ENCODE measurements at places on chromosomes 4 and X. TPM values are rescaled to one million over a fixed set of nuclear protein-coding genes. Genes with fewer than 3 reads are reported as not detected.
A peak's percentile ranks its signal among the peaks of the same experiment; 100 is the strongest.

DNA sequence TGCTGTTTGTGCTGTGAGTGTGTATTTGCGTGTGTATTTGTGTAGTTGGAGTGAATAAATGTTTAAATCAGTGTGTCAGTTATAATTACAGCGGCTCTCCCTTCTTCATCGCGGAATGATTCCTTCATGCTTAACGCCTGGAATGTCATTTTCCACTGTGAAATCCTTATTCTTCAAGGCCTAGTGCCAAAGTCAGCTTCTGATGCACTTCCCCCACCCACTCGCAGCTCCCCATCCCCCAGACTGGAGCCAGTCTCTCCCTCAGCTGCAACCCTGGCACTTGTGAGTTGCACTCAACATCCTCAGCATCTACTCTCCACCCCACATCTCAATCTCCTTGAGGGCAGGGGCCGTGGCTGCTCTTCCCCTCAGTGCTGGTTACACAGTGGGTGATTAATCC is 583.0 kb downstream of the BCOR start:
- H3K27ac ChIP-seq: no peak overlapping the region
- no peaks in the 10 kb centered on the region for H3K27me3 ChIP-seq
- H3K4me1 ChIP-seq: no peaks in the 10 kb centered on the region
- no peak overlapping the region for H3K4me3 ChIP-seq

DNA sequence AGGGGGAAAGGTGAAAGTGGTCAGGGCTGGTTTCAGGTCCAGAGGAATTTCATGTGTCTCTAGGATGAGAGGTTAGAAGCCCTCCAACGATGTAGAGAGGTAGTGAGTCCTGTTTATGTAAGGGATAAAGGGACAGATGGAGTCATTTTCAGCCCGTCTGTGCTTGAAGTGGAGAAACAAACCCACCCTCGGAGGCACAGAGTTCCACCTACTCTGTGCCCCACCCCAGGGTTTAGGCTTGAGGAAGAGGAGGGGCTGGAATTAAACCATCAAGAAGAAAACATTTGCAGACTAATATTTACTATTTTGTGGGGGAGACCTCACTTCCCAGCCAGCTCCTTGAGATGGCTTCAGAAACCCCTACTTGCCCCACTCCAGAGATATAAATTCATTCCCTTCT is 868 bp upstream of the GNL3L start:
- DNase-seq: no peak
- peak overlapping the region; percentile 46 for H3K4me3 ChIP-seq
- H3K27me3 ChIP-seq: no peaks in the 10 kb centered on the region
- H3K4me1 ChIP-seq: no peaks in the 10 kb centered on the region
- H3K27ac ChIP-seq: peak overlapping the region; percentile 83

DNA sequence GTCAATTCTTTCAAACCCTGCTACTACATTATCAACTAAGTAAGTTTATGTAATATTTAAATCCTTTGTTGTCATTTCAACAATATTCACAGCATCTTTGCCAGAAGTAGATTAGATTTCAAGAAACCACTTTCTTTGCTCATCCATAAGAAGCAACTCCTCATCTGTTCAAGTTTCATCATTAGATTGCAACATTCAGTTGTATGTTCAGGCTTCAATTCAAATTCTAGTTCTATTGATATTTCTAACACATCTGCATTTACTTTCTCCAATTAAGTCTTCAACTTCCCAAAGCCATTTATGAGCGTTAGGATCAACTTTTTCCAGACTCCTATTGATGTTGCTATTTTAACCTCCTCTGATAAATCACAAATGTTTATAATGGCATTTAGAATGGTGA is 66.1 kb downstream of the BMP3 start:
- DNase-seq: no peak
- H3K4me3 ChIP-seq: no peak overlapping the region
- no peak overlapping the region for H3K27ac ChIP-seq
- H3K4me1 ChIP-seq: no peaks in the 10 kb centered on the region
- H3K27me3 ChIP-seq: no peaks in the 10 kb centered on the region
- H3K36me3 ChIP-seq: no peaks in the 10 kb centered on the region

GRCh38 chrX:142233400-142233799 is 28.3 kb upstream of the MAGEC2 start:
- H3K4me1 ChIP-seq: no peaks in the 10 kb centered on the region
- H3K4me3 ChIP-seq: no peak overlapping the region
- no peaks in the 10 kb centered on the region for H3K27me3 ChIP-seq
- no peak overlapping the region for H3K27ac ChIP-seq

- DNase-seq: no peak
- no peaks in the 10 kb centered on the region for H3K4me1 ChIP-seq
- no peak overlapping the region for H3K4me3 ChIP-seq
- H3K27ac ChIP-seq: no peak overlapping the region
- no peaks in the 10 kb centered on the region for H3K36me3 ChIP-seq
Measured at GRCh38 chr4:112318239-112319142, 21.3 kb downstream of the ALPK1 start.

GRCh38 chrX:23766650-23767551 is 16.1 kb upstream of the SAT1 start:
- no peaks in the 10 kb centered on the region for H3K27me3 ChIP-seq
- H3K27ac ChIP-seq: no peak overlapping the region
- no peak for DNase-seq
- no peaks in the 10 kb centered on the region for H3K36me3 ChIP-seq
- no peak overlapping the region for H3K4me3 ChIP-seq

DNA sequence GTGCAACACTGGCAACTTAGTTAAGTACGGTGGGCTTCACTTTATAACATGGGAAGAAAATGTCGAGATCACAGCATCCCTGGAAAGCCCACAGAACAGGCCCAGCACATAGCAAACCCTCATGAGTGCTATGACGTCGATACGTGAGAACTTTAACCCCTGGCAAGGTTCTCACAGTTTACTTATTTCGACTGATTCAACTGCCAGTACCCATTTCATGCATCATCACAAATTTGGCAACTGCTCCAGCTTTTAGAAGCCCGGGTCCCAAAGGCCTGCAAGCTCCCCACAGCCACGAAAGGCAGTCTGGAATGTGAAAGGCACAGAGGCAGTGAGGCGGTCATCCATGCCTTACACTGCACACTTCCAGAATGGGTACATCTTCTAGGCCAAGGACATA is 41.2 kb downstream of the RELL1 start:
- no peaks in the 10 kb centered on the region for H3K36me3 ChIP-seq
- DNase-seq: no peak
- H3K27me3 ChIP-seq: no peaks in the 10 kb centered on the region
- H3K27ac ChIP-seq: no peak overlapping the region
- H3K4me3 ChIP-seq: no peak overlapping the region

- H3K36me3 ChIP-seq: no peaks in the 10 kb centered on the region
- H3K4me1 ChIP-seq: no peaks in the 10 kb centered on the region
- H3K4me3 ChIP-seq: no peak overlapping the region
Measured at GRCh38 chr4:84470204-84470785, 28.8 kb downstream of the NKX6-1 start.

DNA sequence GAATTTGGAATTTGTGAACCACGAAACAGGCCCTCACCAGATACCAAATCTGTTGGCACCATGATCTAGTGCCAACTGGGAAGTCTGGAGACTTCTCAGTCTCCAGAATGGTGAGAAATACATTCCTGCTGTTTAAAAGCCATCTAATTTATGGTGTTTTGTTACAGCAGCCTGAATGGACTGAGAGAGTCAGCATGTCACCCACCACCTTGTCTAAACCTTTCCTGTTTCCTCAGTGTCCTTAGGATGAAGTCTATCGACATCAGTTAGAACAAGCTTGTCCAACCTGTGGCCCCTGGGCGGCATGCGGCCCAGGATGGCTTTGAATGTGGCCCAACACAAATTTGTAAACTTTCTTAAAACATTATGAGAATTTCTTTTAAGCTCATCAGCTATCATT is 42.1 kb downstream of the FREM3 start:
- no peak overlapping the region for H3K4me3 ChIP-seq
- no peak overlapping the region for H3K27ac ChIP-seq
- H3K27me3 ChIP-seq: no peaks in the 10 kb centered on the region
- DNase-seq: no peak
- no peaks in the 10 kb centered on the region for H3K36me3 ChIP-seq
- no peaks in the 10 kb centered on the region for H3K4me1 ChIP-seq

DNA sequence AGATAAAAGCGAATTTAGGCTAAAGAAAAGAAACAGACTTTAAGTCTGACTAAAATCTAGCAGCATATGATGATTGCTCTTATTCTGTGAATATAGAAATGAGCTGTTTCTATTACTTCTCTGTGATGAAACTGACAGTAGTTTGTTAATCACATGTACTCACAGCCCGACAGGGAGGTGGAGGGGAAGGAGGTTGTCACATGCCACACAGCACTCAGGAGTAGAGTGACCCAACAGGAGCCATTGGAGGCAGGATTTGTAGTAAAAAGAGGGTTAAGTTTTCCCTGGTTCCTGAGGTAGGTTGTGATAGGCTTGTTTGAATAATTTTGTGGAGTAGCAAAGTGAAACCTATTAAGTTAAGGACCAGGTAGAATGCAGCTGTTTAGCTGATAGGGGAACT is 495.9 kb downstream of the CENPC start:
- DNase-seq: no peak
- no peak overlapping the region for H3K4me3 ChIP-seq
- H3K36me3 ChIP-seq: no peaks in the 10 kb centered on the region

DNA sequence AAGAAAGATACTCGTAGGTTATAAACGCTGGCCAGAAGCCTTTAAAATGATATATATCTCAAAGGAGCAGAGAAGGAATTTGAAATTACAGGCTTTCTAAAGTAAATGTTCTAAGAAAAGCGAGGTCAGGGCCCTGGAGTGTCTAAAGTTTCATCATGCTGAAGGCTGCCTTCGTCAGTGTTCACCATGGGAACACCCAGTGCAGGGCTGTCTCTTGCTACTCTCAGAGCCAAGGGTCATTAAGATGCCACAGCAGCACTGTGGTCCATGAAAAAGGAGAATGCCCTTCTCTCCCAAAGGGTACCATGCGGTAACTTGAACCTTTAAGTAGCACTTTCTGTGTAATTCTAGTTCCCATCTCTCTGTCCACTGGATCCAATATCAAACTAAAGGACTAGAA is 174.5 kb upstream of the NWD2 start:
- H3K4me3 ChIP-seq: no peak overlapping the region
- DNase-seq: no peak
- H3K36me3 ChIP-seq: no peaks in the 10 kb centered on the region
- no peak overlapping the region for H3K27ac ChIP-seq
- no peaks in the 10 kb centered on the region for H3K27me3 ChIP-seq

GRCh38 chrX:44708470-44708869 is 135.4 kb upstream of the DUSP21 start:
- no peaks in the 10 kb centered on the region for H3K36me3 ChIP-seq
- H3K27me3 ChIP-seq: no peaks in the 10 kb centered on the region
- no peak for DNase-seq
- no peak overlapping the region for H3K4me3 ChIP-seq

GRCh38 chrX:74370487-74370886 is 50.8 kb upstream of the SLC16A2 start:
- H3K27ac ChIP-seq: no peak overlapping the region
- no peaks in the 10 kb centered on the region for H3K4me1 ChIP-seq
- no peak overlapping the region for H3K4me3 ChIP-seq
- no peak for DNase-seq
- H3K36me3 ChIP-seq: no peaks in the 10 kb centered on the region
- H3K27me3 ChIP-seq: no peaks in the 10 kb centered on the region

DNA sequence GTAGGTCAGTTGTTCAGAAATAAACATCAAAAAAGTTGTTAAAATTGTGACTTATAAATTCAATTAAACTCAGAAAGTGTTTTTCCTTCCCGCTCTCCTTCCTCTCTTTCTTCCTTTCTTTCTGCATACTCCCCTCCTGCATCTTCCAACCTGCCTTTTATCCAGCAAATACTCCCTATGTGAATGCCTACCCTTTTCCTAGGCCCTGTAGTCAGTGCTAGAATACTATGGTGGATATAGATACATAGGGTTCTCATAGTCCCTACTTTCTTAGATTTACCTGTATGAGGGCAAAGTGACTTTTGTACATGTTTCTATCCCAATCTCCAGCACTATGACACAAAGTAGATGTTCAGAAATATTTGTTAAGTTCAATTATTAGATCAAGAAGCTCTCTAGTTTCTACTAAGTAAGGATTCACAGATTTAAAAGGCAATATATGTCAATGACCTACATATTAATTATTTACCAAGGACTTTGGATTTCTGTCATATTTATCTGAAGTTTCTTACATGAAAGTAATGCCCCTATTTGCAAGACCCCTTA is 732 bp downstream of the SULT1E1 start:
- peaks cover 4% of the 10 kb centered on the region for H3K27me3 ChIP-seq
- DNase-seq: no peak
- no peaks in the 10 kb centered on the region for H3K4me1 ChIP-seq
- H3K4me3 ChIP-seq: no peak overlapping the region

- no peak overlapping the region for H3K4me3 ChIP-seq
- no peak overlapping the region for H3K27ac ChIP-seq
- no peaks in the 10 kb centered on the region for H3K4me1 ChIP-seq
- DNase-seq: no peak
- H3K36me3 ChIP-seq: no peaks in the 10 kb centered on the region
Measured at GRCh38 chrX:71393919-71394318, 27.8 kb downstream of the TAF1 start.

DNA sequence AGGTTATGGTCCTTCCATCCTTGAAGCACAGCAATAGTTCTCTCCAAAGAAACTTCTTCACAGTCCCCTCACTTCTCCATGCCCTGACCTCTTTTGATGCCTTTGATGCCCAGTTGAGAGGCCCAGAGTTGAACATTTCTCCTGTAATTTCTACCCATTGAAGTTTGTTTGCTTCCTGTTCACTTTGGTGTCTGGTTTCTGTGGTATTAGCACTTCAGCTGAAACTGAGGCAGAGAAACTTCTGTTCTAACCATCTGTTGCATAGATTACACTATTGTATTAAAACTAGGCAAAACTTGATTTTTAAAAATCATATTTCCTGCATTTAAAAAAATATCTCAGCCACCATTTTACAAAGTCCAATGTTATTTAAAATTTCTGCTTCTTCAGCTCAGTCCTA is 89.8 kb upstream of the ADGRG2 start:
- H3K36me3 ChIP-seq: no peaks in the 10 kb centered on the region
- H3K4me3 ChIP-seq: no peak overlapping the region
- H3K27me3 ChIP-seq: no peaks in the 10 kb centered on the region
- no peak overlapping the region for H3K27ac ChIP-seq
- H3K4me1 ChIP-seq: no peaks in the 10 kb centered on the region

GRCh38 chr4:113982181-113982580 is 2.7 kb upstream of the ARSJ start:
- H3K27ac ChIP-seq: no peak overlapping the region
- no peak overlapping the region for H3K4me3 ChIP-seq
- H3K4me1 ChIP-seq: no peaks in the 10 kb centered on the region

GRCh38 chrX:130108647-130109428 is 1.5 kb downstream of the ELF4 start:
- H3K4me3 ChIP-seq: peak overlapping the region; percentile 38
- no peaks in the 10 kb centered on the region for H3K4me1 ChIP-seq
- DNase-seq: no peak
- H3K27ac ChIP-seq: peak overlapping the region; percentile 97
- no peaks in the 10 kb centered on the region for H3K27me3 ChIP-seq

The BMX gene
- 0.88 TPM for total RNA-seq

The GLOD5 gene
- not detected for total RNA-seq

The BCAP31 gene
- total RNA-seq: 177 TPM

The MID1 gene
- total RNA-seq: 26.9 TPM
